ENCODE measurements at places on chromosomes 6 and 20.
A peak's percentile ranks its signal among the peaks of the same experiment; 100 is the strongest.

GRCh38 chr6:6357032-6357431, 36.6 kb upstream of the F13A1 start:
- DNase-seq = no peak

- DNase-seq = no peak
These were observed 411.7 kb downstream of the C6orf118 start for GRCh38 chr6:164897523-164898235.

DNA sequence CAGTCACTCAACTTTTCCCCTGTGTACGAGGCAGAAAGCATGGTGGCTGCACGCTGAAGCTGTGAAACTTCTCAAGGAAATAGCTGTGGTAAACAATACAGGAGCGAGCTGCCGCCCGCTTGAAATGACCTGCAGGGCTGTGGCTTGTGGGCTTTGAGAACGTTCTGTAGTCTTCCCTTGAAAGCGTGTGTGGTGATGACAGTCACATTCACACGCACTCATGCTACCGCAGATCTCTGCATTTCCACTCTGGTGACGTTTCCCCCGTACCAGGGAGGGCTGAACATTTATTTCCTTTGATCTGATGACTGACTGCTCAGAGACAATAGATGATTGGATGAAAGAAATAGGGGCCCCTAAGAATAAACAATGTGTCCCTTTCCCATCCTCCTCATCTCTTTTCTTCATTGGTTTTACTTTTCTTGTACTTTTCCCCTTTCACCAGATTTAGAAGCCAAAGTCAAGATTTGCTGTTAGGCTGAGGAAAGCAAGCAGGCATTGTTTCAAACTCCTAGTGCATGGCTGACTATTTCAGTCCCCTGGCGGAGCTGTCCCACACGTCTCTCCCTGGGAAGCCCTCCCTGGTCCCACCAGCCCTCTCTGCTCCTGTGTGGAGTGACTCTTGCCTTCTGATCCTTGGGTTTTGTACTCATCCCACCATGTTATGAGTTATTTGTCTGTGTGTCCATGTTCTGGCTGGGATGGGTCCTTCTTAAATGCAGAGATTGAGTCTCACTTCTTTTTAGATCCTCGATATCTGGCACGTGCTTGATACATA, 3.9 kb downstream of the SYTL3 start:
- peak; percentile 41 for DNase-seq

DNA sequence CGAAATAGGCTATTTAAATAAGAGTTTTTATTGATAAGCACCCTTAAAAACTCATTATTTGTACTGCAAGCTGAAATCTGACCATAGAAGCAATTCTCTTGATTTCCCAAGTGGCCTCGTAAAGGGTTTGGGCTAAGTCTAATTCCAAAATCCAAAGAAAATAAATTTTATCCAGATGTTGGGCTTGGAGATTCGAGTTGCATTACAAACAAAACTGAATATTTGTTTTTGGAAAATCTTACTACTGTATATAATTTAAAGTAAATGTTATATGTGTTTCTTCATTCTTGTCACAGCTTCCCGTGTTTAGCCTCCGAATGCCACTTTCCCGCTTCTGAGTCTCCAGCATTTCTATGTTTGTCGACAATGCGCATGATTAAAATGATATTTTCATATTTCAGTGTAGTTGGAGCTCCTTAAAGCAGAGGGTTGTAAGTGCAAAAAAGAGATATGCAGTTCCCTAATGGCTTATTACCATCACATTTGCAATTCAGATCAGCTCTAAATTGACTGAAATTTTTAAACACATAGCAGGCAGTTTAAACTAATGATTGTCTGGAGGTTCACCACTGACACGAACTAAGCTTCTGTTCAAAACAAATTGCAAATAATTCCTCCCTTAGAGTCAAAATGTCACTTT, 47.0 kb downstream of the PRL start:
- DNase-seq = no peak

GRCh38 chr20:16423311-16424212, 149.7 kb downstream of the KIF16B start:
- DNase-seq = no peak

GRCh38 chr6:68233623-68234022, 401.5 kb upstream of the ADGRB3 start:
- no peak for DNase-seq

- no peak for DNase-seq
These were observed 81.7 kb upstream of the RIPOR2 start for GRCh38 chr6:25017486-25017885.

GRCh38 chr6:74713941-74714340, 491.9 kb downstream of the COL12A1 start:
- DNase-seq = no peak

DNA sequence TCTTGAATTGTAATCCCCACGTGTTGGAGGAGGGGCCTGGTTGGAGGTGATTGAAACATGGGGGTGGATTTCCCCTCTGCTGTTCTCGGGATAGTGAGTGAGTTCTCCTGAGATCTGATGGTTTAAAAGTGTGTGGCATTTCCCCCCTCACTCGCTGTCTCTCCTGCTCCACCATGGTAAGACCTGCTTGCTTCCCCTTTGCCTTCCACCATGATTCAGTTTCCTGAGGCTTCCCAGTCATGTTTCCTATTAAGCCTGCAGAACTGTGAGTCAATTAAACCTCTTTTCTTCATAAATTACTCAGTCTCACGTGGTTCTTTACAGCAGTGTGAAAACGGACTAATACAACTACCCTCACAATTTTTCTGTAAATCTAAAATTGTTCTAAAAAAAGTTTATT, 26.8 kb upstream of the FAM184A start:
- no peak for DNase-seq

DNA sequence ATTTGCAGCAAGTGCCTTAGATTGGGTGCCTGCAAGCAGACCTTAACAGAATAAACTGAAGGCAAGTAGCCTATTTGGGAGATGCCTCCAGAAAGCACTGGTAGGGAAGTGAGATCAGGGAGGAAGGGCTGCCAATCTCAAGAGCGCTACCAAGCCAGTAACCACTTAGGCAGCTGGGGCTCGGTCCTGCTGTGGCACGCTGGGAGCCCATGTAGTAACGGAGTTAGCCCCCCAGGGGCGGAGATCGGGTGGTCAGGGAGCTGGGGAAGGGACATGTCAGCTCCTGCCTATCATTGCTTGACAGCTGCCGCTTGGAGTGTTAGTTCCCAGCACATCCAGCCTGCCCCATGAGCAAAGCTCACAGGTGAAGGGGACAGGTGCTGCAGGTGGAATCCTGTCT, 127.0 kb downstream of the CEBPB start:
- DNase-seq = no peak

DNA sequence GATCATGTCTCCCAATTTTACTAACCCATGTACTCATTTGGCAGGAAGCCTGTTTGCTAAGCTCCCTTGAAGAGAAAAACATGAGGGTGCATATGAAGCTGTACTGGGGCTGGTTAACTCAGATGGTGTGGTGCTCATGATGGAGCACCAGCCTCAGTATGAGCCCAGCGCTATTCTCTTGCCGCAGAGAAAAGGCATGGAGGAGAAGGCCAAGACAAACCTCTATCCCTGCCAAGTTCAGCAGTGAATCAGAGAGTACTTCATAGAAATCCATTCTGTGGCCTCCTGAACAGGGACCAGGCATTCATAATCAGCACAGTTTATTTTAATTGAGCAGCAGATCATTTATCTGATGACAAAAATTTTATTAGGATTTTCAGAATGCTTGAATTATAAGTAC, 398.1 kb downstream of the LMBRD1 start:
- DNase-seq = no peak

GRCh38 chr6:32799168-32799567, 17.6 kb downstream of the HLA-DOB start:
- no peak for DNase-seq

- DNase-seq = no peak
These were observed 9.1 kb downstream of the VTA1 start for GRCh38 chr6:142155895-142156757.

GRCh38 chr6:136129365-136129764, 120.7 kb downstream of the MTFR2 start:
- no peak for DNase-seq

GRCh38 chr20:4873396-4873795, 127.9 kb downstream of the SLC23A2 start:
- no peak for DNase-seq

GRCh38 chr6:106199998-106200397, 113.9 kb downstream of the PRDM1 start:
- no peak for DNase-seq

DNA sequence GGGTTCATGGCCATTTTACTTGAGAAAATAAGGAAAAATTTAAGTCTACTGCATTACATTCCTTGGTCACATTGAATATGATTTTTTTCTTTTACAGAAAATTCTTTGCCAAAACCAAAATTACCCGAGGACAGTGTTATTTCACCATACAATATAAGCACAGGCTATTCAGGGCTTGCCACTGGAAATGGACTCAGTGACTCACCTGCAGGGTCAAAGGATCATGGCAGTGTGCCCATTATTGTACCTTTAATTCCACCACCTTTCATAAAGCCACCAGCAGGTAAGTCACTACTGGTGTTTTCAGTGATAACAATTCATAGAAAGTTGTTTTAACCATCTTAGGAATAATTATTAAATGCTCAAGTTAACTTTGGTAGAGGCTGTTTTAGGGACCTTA, 16.2 kb downstream of the SOBP start:
- no peak for DNase-seq

- no peak for DNase-seq
These were observed 331.8 kb downstream of the RIMS1 start for GRCh38 chr6:72218125-72218524.

DNA sequence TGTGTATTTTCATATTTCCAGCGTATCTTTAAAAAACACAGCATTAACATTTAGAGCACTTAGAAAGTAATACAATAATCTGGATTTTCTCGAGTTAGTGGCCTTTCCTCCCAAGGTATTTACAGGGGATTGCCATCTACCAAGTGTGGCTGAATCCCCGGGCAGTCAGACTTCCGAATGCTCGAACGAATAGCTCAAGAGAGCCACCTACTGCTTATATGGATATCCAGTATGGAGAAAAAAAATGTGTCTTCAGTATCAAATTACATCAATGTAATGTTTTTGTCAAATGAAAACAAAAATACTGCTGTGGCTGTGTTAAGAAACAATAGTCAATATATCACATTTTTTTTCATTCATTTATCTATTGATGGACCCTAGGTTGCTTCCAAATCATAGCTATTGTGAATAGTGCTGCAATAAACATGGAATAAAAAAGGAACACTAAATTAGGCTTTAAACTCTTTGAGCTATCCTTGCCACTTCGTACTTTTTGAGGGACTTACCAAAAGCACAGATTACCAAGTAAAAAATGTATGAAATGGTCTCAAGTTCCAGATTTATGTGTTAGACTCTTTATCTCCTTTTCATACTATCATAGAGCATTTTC, 654.5 kb upstream of the PTCHD4 start:
- no peak for DNase-seq

DNA sequence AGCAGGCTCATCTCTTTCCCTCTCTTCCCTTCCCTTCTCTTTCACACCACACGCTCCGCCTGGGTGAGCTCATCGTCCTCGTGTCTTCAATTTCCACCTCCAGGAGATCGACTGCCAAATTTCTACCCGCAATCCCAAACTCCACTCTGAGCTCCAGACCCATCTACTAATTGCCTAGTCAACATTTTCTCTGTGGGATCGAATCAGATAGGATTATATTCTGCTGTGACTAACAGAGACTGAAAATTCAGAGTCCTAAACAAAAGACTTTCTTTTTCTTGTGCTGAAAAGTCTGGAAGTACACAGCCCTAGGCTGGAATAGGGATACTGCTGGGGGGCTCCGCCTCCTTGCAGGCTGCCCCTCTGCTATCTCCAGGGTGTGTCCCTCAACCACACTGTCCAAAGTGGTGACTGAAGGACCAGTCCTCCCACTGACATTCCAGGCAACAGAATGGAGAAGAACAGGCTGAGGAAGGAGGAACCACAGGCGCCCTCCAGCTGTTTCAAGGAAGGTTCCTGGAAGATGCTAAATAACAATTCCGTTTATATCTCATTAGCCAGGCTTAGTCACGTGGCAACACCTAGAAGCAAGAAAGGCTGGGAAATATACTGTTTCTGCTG, 5.0 kb upstream of the HSPA12B start:
- no peak for DNase-seq

Measured in stimulated activated CD4-positive, alpha-beta T cell treated with anti-CD3 and anti-CD28 coated beads, Interleukin-1b, Interleukin-23, amount 100 ng/mL, for 1 hour (primary cell).